Activated T-helper 1 cell treated with anti-CD3 and anti-CD28 coated beads, Interleukin-12 subunit alpha, Interleukin-12 subunit beta, Interleukin-2, Interleukin-4 antibody, amounts not matched to agents 30 ng/mL and 10 ng/mL and 1 ng/mL, durations not matched to agents 14 hours and 24 hours and 36 hours (primary cell): ENCODE measurements at places on chromosomes 2 and 18. TPM values are rescaled to one million over a fixed set of nuclear protein-coding genes. Genes with fewer than 3 reads are reported as not detected.

Gene RNF125
- 32.2 and 34.6 TPM in 2 replicates for total RNA-seq

DNA sequence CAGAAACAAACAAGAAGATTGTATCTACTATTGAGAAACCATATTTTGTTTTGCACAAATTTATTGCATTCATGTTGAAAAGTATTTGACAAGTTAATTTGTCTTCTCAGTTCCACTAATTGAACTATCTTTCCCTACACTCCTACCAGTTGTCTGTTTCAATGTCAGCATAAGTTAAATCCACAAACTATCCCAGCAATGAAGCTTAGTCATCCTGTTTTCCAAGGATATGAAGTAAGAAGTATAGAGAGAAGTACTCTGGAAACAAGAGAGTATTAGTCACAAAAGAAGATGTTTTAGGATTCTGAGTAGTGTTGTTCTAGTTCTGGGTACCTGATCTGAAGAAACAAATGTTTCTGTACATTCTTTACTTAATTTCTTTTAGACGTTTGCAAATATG lies 261.6 kb upstream of the ZNF804A start:
- no peaks in the 10 kb centered on the region for H3K36me3 ChIP-seq
- no peaks in the 10 kb centered on the region for H3K27me3 ChIP-seq
- H3K27ac ChIP-seq: no peak overlapping the region

Gene ABCG5
- not detected in 2 replicates for total RNA-seq

Gene NRP2
- 56.9 and 64.0 TPM in 2 replicates for total RNA-seq

- no peaks in the 10 kb centered on the region for H3K27me3 ChIP-seq
- no peak overlapping the region for H3K4me3 ChIP-seq
- no peaks in the 10 kb centered on the region for H3K36me3 ChIP-seq
- H3K27ac ChIP-seq: no peak overlapping the region
- H3K4me1 ChIP-seq: no peaks in the 10 kb centered on the region
Measured at GRCh38 chr2:100208141-100208770, 65.9 kb upstream of the AFF3 start.

GRCh38 chr2:120851116-120851773 lies 115.6 kb downstream of the GLI2 start:
- no peaks in the 10 kb centered on the region for H3K4me1 ChIP-seq
- no peak overlapping the region for H3K4me3 ChIP-seq
- H3K27me3 ChIP-seq: no peaks in the 10 kb centered on the region
- no peak overlapping the region for H3K27ac ChIP-seq
- DNase-seq: no peak
- H3K36me3 ChIP-seq: no peaks in the 10 kb centered on the region

GRCh38 chr18:3305933-3306332 lies 44.0 kb downstream of the MYL12B start:
- H3K27ac ChIP-seq: peak overlapping the region; percentile 94
- H3K4me3 ChIP-seq: peak overlapping the region; percentile 63
- no peak for DNase-seq
- peaks cover 16% of the 10 kb centered on the region for H3K27me3 ChIP-seq

Gene ILKAP
- 77.3 and 79.9 TPM in 2 replicates for total RNA-seq

DNA sequence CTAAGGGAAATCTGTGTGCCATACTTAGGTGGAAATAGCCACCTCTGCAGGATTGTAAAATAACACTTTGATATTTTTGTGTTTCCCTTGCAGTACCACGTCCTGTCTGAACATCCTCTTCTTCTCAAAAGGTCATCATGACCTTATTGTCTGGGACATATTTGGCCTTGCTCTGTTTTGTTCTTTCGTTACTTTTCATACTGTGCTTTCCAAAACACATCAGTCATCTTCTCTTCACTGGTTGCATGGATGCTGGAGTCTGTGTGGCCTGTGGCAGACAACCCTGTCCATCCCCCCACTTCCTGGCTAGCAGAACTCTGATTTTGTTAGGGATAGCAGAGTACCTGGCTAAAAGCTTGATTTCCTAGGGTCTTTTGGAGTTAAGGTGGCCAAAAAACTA lies 9.4 kb upstream of the GREB1 start:
- H3K36me3 ChIP-seq: no peaks in the 10 kb centered on the region
- no peaks in the 10 kb centered on the region for H3K4me1 ChIP-seq
- peaks cover 12% of the 10 kb centered on the region for H3K27me3 ChIP-seq
- no peak overlapping the region for H3K4me3 ChIP-seq
- no peak for DNase-seq
- no peak overlapping the region for H3K27ac ChIP-seq

- no peak for DNase-seq
- no peak overlapping the region for H3K27ac ChIP-seq
- H3K4me1 ChIP-seq: no peaks in the 10 kb centered on the region
- no peaks in the 10 kb centered on the region for H3K36me3 ChIP-seq
Measured at GRCh38 chr2:166932032-166932431, 43.8 kb downstream of the XIRP2 start.

- DNase-seq: peak; percentile 9
- H3K27ac ChIP-seq: no peak within 1 kb of the TSS
- H3K36me3 ChIP-seq: no peaks in the 10 kb centered on the region
- no peaks in the 10 kb centered on the region for H3K4me1 ChIP-seq
Measured at GRCh38 chr2:185738679-185739472, at the start of gene FSIP2. TSS of gene FSIP2 (plus strand) at chr2:185738804. CDS start at chr2:185738895, 91 bp downstream.

DNA sequence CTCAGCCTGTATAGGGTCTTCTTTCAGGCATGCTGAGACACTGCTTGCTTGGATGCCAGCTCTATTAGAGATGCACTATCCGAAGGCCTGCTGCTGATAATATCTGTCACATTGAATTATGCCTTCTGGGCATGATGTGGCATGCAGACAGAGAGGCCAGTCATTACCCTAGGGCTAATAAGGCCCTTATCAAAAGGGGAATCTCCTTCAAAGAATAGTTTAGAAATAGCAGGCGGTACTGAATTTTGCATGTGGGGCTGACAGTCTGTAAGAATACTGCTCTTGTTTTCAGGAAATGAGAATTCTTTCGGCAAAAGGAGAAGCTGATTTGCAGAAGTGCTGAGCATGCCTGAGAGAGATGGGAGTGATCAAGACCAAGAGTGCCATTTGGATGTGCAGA lies 13.1 kb upstream of the LHCGR start:
- no peak overlapping the region for H3K27ac ChIP-seq
- peaks cover 7% of the 10 kb centered on the region for H3K27me3 ChIP-seq
- no peaks in the 10 kb centered on the region for H3K36me3 ChIP-seq
- H3K4me1 ChIP-seq: no peaks in the 10 kb centered on the region
- no peak for DNase-seq
- H3K4me3 ChIP-seq: no peak overlapping the region

GRCh38 chr2:167110345-167110744 lies 222.1 kb downstream of the XIRP2 start:
- no peak for DNase-seq
- no peaks in the 10 kb centered on the region for H3K27me3 ChIP-seq
- H3K4me3 ChIP-seq: no peak overlapping the region
- H3K36me3 ChIP-seq: no peaks in the 10 kb centered on the region
- no peak overlapping the region for H3K27ac ChIP-seq

- no peaks in the 10 kb centered on the region for H3K36me3 ChIP-seq
- no peak for DNase-seq
- H3K27me3 ChIP-seq: peaks cover 2% of the 10 kb centered on the region
- no peak overlapping the region for H3K4me3 ChIP-seq
- H3K4me1 ChIP-seq: peaks cover 39% of the 10 kb centered on the region
Measured at GRCh38 chr2:127086990-127087790, 19.8 kb downstream of the BIN1 start.

- H3K36me3 ChIP-seq: no peaks in the 10 kb centered on the region
- no peak overlapping the region for H3K4me3 ChIP-seq
- DNase-seq: no peak
- no peak overlapping the region for H3K27ac ChIP-seq
- no peaks in the 10 kb centered on the region for H3K4me1 ChIP-seq
- no peaks in the 10 kb centered on the region for H3K27me3 ChIP-seq
Measured at GRCh38 chr2:40103163-40103562, 324.1 kb upstream of the THUMPD2 start.

DNA sequence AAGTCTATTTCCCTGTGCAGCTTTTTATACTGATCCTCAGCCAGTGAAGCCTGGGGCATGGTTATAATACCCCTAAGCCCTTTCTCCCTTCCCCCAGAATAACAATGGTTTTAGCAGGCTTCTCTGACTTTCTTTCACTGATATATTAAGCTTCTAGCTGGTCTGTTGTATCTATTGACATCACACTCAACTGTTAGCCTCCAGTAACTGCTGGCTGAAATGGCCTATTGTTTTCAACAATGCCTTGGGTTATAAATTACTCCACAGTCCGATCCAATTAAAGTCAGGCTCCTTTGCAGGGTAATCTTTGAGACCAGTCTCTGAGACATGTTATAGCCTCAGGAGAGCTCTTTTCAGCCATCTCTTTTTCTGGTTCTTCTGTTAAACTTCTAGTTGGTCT lies 2.9 kb upstream of the SLC9A4 start:
- no peak overlapping the region for H3K4me3 ChIP-seq
- peaks cover 46% of the 10 kb centered on the region for H3K27me3 ChIP-seq
- DNase-seq: no peak

DNA sequence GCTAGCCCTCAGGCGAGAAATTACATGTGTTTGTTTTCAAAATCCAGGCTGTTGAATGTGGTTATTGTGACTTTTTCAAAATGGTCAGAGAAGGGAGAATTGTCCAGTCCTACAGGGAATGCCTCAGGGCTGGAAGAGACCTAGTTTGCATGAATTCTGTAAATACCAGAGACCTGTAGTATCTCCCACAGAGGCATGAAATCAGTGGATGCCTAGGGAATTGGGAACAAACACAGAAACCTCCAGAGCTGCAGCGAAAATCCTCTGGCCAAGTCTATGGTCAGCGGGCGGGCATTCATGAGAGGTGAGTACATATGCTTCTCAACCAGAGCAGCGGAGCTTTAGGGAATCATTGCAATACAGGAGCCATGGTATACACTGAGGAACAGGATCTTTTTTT lies 1596.5 kb upstream of the NXPH2 start:
- DNase-seq: no peak
- no peak overlapping the region for H3K4me3 ChIP-seq
- no peak overlapping the region for H3K27ac ChIP-seq
- H3K27me3 ChIP-seq: no peaks in the 10 kb centered on the region

Gene LRRTM4
- not detected in 2 replicates for total RNA-seq

Gene GAREM1
- total RNA-seq: not detected in 2 replicates

Gene TUBB8B
- total RNA-seq: not detected in 2 replicates

Gene ZDBF2
- 9.3 and 11.4 TPM in 2 replicates for total RNA-seq

Gene BOK
- total RNA-seq: 0.07 TPM in 1 of 2 replicates, not detected in the other

DNA sequence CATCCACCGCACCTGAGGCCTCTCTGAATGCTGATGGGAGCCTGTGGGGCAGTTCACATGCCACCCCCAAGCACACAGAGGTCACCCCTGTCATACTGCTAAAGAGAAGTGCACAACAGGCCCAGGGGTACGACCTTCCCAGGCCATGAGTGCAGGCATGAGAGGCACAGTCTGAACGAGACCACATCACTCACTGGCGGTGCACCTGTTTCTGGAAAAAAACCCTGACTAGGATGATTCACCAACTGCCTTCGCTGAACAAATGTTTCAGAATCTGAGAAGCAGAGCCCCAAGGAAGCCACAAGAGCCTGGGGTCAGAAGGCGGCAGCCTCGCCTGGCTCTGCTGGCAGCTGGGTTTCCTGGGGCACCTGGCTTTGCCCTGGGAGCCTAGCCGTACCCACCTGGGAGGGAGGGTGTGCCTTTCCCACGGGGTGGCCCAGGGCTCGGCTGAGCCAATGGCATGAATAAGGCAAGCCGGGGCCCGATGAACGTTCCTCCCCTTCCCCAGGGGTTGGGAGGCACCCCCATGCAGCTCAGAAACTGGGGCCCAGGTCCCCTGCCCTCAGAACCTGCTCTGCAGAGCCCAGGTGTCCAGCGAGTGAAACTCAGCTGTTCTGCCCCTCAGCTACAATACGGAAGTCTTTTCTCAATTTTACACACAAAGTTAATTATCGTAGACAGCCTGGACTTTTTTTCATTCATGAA lies 73.8 kb downstream of the HDAC4 start:
- H3K4me1 ChIP-seq: peaks cover 83% of the 10 kb centered on the region
- peak; percentile 74 for DNase-seq
- H3K4me3 ChIP-seq: peak overlapping the region; percentile 61

DNA sequence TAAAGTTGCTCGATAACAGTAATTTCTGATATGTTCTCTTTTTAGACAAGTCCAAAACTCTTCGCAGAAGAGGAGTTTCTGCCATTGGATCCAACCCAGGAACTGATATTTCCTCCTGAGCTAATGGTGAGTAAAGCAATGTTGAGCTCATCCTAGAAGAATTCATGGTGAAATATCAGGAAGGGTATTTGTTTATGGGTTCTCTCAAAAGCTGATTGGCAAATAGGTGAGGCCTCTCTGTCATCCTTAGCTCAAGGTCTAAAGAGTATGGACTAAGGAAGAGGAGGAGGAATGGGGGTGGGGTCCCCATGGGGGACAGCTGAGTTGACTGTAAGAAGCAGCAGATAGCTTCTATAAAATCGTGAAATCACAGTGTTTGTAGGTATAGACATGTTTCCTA lies 18.2 kb downstream of the AOX1 start:
- no peak overlapping the region for H3K4me3 ChIP-seq
- no peaks in the 10 kb centered on the region for H3K4me1 ChIP-seq
- H3K36me3 ChIP-seq: no peaks in the 10 kb centered on the region
- DNase-seq: no peak
- H3K27ac ChIP-seq: no peak overlapping the region
- peaks cover 3% of the 10 kb centered on the region for H3K27me3 ChIP-seq

Gene CHRNG
- total RNA-seq: not detected in 2 replicates

GRCh38 chr2:35784777-35785176 lies 570.8 kb upstream of the CRIM1 start:
- no peak overlapping the region for H3K27ac ChIP-seq
- DNase-seq: no peak
- H3K27me3 ChIP-seq: no peaks in the 10 kb centered on the region
- H3K36me3 ChIP-seq: no peaks in the 10 kb centered on the region
- no peak overlapping the region for H3K4me3 ChIP-seq

Gene HOXD4
- not detected in 2 replicates for total RNA-seq

DNA sequence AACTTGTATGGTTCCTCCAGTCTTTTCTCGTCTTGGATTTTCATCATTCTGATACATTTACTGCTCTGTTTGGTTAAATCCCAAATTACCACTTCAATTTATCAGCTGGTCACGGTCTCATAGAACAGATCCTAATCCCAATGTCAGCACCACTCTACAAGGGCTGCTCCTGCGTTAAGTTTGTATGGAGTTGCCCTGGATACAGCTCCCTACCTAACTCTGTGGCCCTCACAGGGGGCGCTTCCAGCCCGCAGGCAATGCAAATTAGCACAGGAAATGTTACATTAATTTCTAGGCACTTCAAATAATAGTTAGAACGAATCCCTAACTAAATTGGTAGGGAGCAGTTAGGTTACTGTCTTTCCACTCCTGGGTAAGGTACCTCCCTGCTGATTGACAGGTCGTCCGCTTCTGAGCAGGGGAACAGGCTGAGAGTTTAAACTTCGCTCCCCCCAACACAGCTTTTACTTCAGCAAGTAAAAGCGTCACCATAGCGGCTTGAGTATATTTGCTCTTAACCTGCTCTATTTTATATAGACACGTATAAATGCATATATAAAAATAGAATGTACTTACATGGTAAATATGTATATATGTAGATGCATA lies 238.5 kb upstream of the FANCL start:
- DNase-seq: no peak
- no peaks in the 10 kb centered on the region for H3K4me1 ChIP-seq
- no peaks in the 10 kb centered on the region for H3K36me3 ChIP-seq
